CD4-positive, alpha-beta T cell (primary cell): ENCODE measurements at places on chromosomes 3 and 15.

DNA sequence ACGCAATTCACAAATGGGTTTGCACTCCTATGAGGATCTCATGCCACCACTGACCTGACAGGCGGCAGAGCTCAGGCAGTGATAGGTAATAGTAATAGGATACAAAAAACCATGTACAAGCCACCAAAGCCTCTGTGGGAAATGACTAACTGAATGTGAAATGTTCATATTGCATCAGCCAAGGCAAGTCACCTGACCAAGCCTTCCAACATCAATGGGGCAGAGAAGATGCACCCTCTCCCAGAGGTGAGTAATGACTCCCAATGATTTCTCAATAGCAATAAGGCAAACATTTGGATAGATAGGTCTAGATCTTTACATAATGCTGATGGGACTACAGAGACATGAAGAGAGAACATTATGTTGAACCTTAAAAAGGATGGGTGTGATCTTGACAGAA is 14.9 kb downstream of the CNTN3 start:
- no peak for DNase-seq

DNA sequence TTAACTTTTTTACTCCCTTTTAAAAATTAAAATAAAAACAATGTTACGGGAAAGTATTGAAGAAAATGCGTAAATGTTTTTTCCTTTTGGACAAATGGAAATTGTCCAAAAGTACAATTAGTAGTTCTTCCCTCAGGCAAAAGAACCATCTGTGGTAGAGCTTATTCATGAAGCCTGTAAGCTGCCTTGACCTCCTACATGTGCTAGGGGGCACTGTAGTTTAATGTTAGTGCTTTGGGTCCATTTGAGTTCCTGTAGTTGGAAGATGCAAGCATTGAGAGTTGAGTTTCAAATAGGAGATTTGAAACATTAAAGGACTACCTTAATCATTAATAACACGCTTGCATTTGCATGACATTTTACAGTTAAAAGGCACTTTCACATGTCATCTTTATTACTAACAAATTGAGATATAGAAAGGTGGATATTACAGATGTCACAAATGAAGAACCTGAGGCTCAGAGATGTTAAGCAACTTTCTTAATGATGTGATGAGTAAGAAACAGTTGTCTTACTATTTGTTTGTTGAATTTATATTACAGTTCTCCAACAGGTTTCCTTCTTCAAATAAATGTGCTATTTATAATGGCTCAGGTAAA is 1.8 kb upstream of the ZNF385D start:
- no peak for DNase-seq

DNA sequence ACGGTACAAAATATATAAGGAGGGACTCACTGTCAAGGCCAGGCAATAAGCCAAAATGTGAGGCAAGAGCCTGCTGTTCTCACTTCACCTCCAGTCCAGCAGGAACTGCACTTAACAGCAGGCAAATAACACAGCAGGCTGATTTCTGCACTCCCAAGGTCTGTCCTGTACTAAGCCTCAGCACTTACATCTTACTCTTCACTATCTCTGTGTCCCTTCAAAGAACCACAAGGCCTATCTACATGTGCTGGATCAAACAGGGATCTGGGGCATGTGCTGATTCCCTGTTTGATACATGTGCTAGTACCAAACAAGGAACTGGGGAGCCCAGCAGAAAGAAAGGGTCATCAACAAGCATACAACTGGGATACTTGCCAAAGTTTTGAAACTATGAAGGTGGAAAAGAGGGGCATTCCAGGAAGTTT is 22.2 kb downstream of the UACA start:
- no peak for DNase-seq

- DNase-seq = no peak
Measured at GRCh38 chr3:154275292-154275691, 49.0 kb downstream of the DHX36 start.

- DNase-seq = no peak
Measured at GRCh38 chr3:21390136-21390535, 360.9 kb downstream of the ZNF385D start.

- DNase-seq = no peak
Measured at GRCh38 chr15:75570126-75570845, 8.8 kb downstream of the PTPN9 start.

GRCh38 chr3:49013738-49014660 is 4.4 kb downstream of the DALRD3 start:
- DNase-seq = peak; percentile 36

GRCh38 chr3:100003609-100004503 is 110.4 kb downstream of the FILIP1L start:
- DNase-seq = no peak

- DNase-seq = no peak
Measured at GRCh38 chr15:100461049-100461448, 67.7 kb downstream of the CERS3 start.

- no peak for DNase-seq
Measured at GRCh38 chr3:114619771-114620170, 325.9 kb downstream of the TIGIT start.

DNA sequence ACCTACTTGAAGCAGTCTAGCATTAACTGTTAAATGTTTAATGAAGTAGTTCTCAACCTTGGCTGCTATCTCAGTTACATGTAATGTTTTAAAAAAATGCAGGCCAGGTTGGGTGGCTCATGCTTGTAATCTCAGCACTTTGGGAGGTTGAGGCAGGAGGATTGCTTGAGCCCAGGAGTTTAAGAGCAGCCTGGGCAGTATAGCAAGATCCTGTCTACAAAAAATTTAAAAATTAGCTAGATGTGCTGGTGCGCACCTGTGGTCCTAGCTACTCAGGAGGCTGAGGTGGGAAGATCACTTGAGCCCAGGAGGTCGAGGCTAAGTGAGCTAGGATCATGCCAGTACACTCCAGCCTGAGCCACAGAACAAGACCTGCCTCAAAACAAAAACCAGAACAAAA is 29.3 kb downstream of the UBE2E1 start:
- no peak for DNase-seq

GRCh38 chr3:53703630-53704362 is 142.4 kb downstream of the CHDH start:
- DNase-seq = no peak

- DNase-seq = no peak
Measured at GRCh38 chr3:34202975-34203374, 404.5 kb downstream of the PDCD6IP start.

GRCh38 chr3:151346292-151346691 is 16.9 kb upstream of the P2RY13 start:
- no peak for DNase-seq

GRCh38 chr15:31869686-31870307 is 160.5 kb upstream of the CHRNA7 start:
- DNase-seq = no peak

DNA sequence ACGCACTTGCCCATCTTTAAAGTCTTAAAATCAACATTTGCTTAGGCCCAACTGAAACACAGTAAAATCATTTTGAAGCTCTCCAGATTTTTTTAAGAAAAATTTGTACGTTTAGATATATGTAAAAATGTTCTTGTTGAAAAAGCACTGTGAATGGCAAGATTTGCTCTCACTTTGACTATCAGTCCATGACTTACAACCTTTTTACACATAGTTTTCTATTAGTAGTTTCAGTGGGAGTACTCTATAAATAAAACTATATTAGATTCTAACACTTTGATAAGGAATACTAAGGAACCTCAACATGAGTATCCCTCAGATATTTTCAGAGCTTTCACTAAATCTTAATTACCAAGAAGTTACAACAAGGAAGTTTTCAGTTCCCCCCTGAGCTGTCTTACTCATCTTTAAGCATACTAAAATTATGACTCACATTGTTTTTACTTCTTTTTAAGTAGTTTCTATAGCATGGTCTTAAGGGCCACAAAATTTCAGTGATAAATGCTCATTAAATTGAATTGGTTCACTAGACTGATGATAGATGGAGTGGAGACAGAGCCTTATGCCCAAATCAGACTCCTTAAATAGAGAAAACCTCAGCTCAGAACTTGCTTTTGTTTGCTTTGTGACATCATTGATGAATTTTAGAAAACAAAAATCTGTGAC is 31.6 kb upstream of the RAP2B start:
- no peak for DNase-seq

DNA sequence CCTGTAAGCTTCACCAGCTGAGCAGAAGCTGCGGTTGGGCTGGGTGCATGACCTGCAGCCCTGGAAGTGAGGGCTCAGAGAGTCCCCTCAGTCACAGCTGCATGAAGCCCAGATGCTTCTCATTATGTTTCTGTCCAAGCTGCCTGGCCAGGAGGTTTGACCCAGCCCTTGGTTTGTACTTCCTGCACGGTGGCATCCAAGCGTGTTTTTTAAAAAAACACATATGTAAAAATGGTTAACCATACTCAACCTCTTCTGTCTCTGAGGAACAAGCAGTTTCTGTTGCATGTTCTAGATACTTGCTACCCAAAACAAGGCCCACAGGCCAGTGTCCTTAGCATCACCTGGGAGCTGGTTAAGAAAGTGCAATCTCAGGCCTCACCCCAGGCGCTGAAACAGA is 76.0 kb upstream of the ATP10A start:
- no peak for DNase-seq

- no peak for DNase-seq
Measured at GRCh38 chr3:79258479-79258878, 509.3 kb downstream of the ROBO1 start.

- DNase-seq = no peak
Measured at GRCh38 chr3:189683546-189684255, 52.5 kb downstream of the TP63 start.

DNA sequence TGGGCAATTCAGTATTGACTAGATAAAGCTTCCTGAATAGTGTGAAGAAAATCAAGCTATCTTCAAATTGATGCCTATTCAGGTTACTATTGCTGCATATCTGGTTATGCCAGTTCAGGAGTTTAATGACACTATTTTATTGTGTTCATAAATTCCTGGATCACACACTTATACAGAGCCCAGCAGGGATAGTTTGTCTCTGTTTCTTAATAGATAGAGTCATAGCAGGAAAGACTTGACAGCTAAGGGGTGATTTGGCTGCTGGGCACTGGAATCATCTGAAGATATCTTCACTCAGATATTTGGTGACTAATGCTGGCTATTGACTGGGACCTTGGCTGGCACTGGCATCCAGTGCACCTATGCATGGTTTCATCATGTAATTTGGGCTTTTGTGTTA is 187.8 kb downstream of the PYDC2 start:
- no peak for DNase-seq

DNA sequence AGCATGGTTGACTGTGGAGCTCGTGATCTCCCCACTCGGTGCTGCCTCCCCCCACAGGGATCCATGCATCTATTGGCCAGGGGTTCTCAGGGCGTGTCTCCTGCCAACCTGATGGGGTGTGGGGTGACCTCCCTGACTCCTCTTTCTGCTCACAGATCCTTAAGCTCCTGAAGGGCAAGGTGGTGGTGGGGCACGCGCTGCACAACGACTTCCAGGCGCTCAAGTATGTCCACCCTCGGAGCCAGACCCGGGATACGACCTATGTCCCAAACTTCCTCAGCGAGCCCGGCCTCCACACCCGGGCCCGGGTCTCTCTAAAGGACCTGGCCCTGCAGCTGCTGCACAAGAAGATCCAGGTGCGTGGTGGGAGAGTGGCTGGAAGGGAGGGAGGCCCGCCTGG is 7.9 kb downstream of the AEN start:
- DNase-seq = no peak

- no peak for DNase-seq
Measured at GRCh38 chr3:59608356-59608755, 558.5 kb upstream of the CFAP20DC start.

- DNase-seq = no peak
Measured at GRCh38 chr15:91308199-91308598, 208.1 kb downstream of the SV2B start.
